ENCODE measurements at places on chromosomes 1 and 21. TPM values are rescaled to one million over a fixed set of nuclear protein-coding genes. Genes with fewer than 3 reads are reported as not detected.

SERPINC1 gene
- not detected for total RNA-seq

TSHB gene
- not detected for total RNA-seq

LMOD1 gene
- 12.6 TPM for total RNA-seq

CGN gene
- 20.6 TPM for total RNA-seq

NCMAP gene
- total RNA-seq = 0.47 TPM

TNFSF4 gene
- 1.8 TPM for total RNA-seq

KRTAP19-4 gene
- total RNA-seq = not detected

CFHR5 gene
- total RNA-seq = not detected

ETNK2 gene
- total RNA-seq = 16.4 TPM

LINGO4 gene
- total RNA-seq = 0.47 TPM

LYPLAL1 gene
- total RNA-seq = 53.8 TPM

TMEM52 gene
- 16.1 TPM for total RNA-seq

All from metanephros (tissue), 2 donors.